ENCODE measurements at places on chromosomes 2 and 18.

- DNase-seq: peak; percentile 84
Observed at GRCh38 chr2:20617892-20618467, 32.9 kb downstream of the HS1BP3 start.

- DNase-seq: peak; percentile 20
Observed at GRCh38 chr2:145157741-145158591, 638.0 kb upstream of the ZEB2 start.

DNA sequence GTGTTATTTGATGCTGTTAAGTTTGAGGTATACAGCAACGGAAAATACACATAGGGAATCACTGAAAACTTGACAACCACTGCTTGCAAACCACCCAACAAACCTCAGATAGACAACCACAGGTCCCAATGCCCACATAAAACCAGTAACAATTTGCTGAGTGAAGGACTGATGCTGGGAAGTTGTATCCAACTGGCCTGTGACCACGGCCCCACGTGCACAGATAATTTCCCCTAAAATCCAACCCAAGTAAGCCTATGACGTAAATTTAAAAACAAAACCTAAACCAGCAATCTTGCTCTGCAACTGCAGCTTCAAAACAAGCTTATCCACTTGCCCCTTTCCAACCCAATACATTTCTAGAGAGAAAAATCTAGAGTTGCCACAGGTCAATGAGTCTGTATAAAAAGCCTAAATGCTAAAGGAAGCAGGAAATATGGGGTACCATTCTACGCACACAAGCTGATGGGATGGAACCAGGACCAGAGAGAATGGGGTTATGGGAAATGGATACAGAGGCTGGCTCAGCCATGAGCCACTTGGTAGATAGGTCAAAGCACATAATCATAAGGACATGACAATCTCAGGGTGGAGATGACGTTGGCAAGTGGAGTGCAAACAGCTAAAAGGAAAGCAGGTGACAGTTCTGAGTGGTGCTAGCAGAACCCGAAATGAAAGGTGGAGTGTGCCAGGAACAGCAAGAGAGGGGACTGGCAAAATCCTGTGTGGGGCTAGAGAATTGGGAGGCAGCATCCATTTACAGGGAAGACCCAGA is 27.8 kb upstream of the CREB1 start:
- DNase-seq: peak; percentile 53

GRCh38 chr18:37261988-37262387 is 303.6 kb downstream of the CELF4 start:
- DNase-seq: no peak

DNA sequence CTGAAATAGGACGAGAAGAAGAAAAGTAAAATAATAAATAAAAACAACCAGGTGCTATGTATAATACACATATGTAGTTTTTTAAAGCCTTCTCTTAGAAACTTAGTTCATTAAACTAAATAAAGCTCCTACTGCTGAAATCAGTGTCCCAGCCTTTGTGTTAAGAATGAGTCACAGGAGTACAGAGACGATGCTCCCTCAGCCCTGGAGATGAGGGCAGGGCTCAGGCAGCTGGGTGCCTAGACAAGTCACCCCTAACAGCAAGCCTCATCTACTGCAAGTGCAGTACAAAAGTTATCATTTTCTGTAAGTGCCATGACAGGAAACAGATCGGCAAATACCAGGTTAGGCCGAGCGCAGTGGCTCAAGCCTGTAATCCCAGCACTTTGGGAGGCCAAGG is 18.2 kb downstream of the KIDINS220 start:
- no peak for DNase-seq
